GM23248 (cell line): ENCODE measurements at places on chromosomes 5 and 9. TPM values are rescaled to one million over a fixed set of nuclear protein-coding genes. Genes with fewer than 3 reads are reported as not detected.

MEGF10 gene
- polyA plus RNA-seq, result not detected in 2 replicates

SPATA31E1 gene
- polyA plus RNA-seq, result not detected in 2 replicates

DBN1 gene
- polyA plus RNA-seq, result 160 and 163 TPM in 2 replicates

TLE1 gene
- 6.4 TPM in 2 replicates for polyA plus RNA-seq

PCDHGA6 gene
- polyA plus RNA-seq, result 2.1 and 2.6 TPM in 2 replicates

PDE6A gene
- polyA plus RNA-seq, result not detected in 2 replicates

FER gene
- 24.9 and 26.1 TPM in 2 replicates for polyA plus RNA-seq

LCN12 gene
- not detected in 2 replicates for polyA plus RNA-seq

NOXA1 gene
- polyA plus RNA-seq, result 0.15 and 0.39 TPM in 2 replicates

PKD2L2 gene
- polyA plus RNA-seq, result not detected in 2 replicates

RBM22 gene
- polyA plus RNA-seq, result 35.5 and 36.7 TPM in 2 replicates

IL17B gene
- polyA plus RNA-seq, result 0.29 and 0.43 TPM in 2 replicates

DND1 gene
- 0.14 TPM in 1 of 2 replicates, not detected in the other for polyA plus RNA-seq

AK8 gene
- 0.22 and 0.89 TPM in 2 replicates for polyA plus RNA-seq

CXCL14 gene
- 0.63 and 0.88 TPM in 2 replicates for polyA plus RNA-seq

OSMR gene
- 37.1 and 37.3 TPM in 2 replicates for polyA plus RNA-seq

SLC6A19 gene
- not detected in 2 replicates for polyA plus RNA-seq

NINJ1 gene
- polyA plus RNA-seq, result 42.9 and 44.2 TPM in 2 replicates

IFNA2 gene
- polyA plus RNA-seq, result not detected in 2 replicates

EXOC3 gene
- polyA plus RNA-seq, result 40.9 and 43.0 TPM in 2 replicates

SAXO1 gene
- 0.65 and 0.83 TPM in 2 replicates for polyA plus RNA-seq

FBN2 gene
- polyA plus RNA-seq, result 15.2 and 15.7 TPM in 2 replicates

FOXD4L3 gene
- not detected in 2 replicates for polyA plus RNA-seq

SIT1 gene
- polyA plus RNA-seq, result 0.58 TPM in 1 of 2 replicates, not detected in the other

EQTN gene
- polyA plus RNA-seq, result not detected in 2 replicates

PAX5 gene
- 0.09 TPM in 1 of 2 replicates, not detected in the other for polyA plus RNA-seq

SLC34A1 gene
- polyA plus RNA-seq, result not detected in 2 replicates

ARL10 gene
- 4.3 and 6.7 TPM in 2 replicates for polyA plus RNA-seq

LHX3 gene
- not detected in 2 replicates for polyA plus RNA-seq

SEC24A gene
- polyA plus RNA-seq, result 19.3 and 19.7 TPM in 2 replicates

GEMIN5 gene
- 9.1 and 9.4 TPM in 2 replicates for polyA plus RNA-seq

SH3GL2 gene
- 0.06 TPM in 1 of 2 replicates, not detected in the other for polyA plus RNA-seq

ABCA2 gene
- 20.5 and 21.1 TPM in 2 replicates for polyA plus RNA-seq

FAM200C gene
- polyA plus RNA-seq, result 3.6 and 3.9 TPM in 2 replicates

ADGRD2 gene
- not detected in 2 replicates for polyA plus RNA-seq

HSD17B3 gene
- not detected in 2 replicates for polyA plus RNA-seq

NEUROG1 gene
- not detected in 2 replicates for polyA plus RNA-seq

BRINP1 gene
- polyA plus RNA-seq, result 6.0 and 6.2 TPM in 2 replicates

KIF24 gene
- 0.95 and 0.99 TPM in 2 replicates for polyA plus RNA-seq

FOXI1 gene
- polyA plus RNA-seq, result not detected in 2 replicates

GBGT1 gene
- polyA plus RNA-seq, result 0.95 and 1.3 TPM in 2 replicates

PTGES gene
- 22.0 and 22.4 TPM in 2 replicates for polyA plus RNA-seq

PCDHGA5 gene
- polyA plus RNA-seq, result 0.24 and 0.35 TPM in 2 replicates

PRR16 gene
- polyA plus RNA-seq, result 67.4 and 68.8 TPM in 2 replicates

RUSC2 gene
- polyA plus RNA-seq, result 31.7 and 34.0 TPM in 2 replicates

NPM1 gene
- 566 and 584 TPM in 2 replicates for polyA plus RNA-seq

PCDHA6 gene
- polyA plus RNA-seq, result 0.10 TPM in 1 of 2 replicates, not detected in the other

ZNF618 gene
- polyA plus RNA-seq, result 5.1 and 5.7 TPM in 2 replicates

AGXT2 gene
- not detected in 2 replicates for polyA plus RNA-seq
